Left renal pelvis (tissue), 4 donors: ENCODE measurements at places on chromosomes 4 and X. TPM values are rescaled to one million over a fixed set of nuclear protein-coding genes. Genes with fewer than 3 reads are reported as not detected.

- no peak for DNase-seq
Observed at GRCh38 chrX:152020888-152021287, 46.4 kb upstream of the GABRE start.

- DNase-seq: no peak
Observed at GRCh38 chr4:26584725-26585124, 841 bp downstream of the TBC1D19 start.

GRCh38 chrX:19666950-19667349 is 151.6 kb upstream of the MAP3K15 start:
- no peak for DNase-seq

- no peak for DNase-seq
Observed at GRCh38 chr4:105469736-105470135, 4.1 kb downstream of the PPA2 start.

DNA sequence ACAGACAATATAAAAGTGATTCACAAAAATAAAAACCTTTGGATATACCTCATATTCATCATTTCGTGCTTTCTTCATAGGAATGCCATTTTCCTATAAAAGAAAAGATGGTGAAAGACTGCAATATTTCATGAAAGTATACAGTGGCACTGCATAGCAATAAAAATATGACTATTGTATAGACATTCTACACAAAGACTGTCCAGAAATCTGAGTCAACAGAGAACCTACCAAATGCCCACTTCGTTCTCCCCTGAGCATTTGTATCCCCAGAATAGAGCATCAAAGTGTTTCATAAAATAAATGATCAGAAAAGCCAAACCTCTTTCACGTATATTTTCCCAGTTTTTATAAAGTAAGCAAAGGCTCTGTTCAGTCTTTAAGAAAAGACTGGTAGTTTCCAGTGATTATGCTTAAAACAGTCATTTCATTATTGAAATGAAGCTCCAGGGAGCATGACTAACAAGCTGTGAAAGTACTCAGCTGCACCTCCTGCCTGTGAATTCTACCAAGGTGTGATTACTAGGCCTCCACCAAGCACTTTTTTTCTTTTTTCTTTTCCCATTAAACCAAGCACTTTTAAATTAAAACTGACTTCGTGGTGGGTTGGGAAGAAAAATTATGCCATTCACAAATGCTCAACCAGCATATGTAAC is 20.2 kb downstream of the PPA2 start:
- DNase-seq: no peak

DNA sequence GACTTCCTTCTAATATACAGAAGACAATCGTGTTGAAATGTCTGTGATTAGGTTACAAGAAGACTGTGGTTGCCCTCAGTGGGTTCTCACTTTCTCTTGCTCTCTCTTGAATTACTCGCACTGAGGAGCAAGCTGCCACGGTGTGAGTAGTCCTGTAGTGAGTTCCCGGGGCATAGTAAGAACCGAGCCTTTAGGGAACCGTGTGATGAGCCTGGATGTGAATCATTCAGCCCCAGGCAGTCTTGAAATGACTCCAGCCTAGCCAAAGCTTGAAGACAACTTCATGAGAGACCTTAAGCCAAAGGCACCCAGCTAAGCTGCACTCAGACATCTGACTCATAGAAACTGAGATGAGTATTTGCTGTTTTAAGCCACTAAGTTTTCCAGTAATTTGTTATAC is 292.7 kb downstream of the SPOCK3 start:
- no peak for DNase-seq

DNA sequence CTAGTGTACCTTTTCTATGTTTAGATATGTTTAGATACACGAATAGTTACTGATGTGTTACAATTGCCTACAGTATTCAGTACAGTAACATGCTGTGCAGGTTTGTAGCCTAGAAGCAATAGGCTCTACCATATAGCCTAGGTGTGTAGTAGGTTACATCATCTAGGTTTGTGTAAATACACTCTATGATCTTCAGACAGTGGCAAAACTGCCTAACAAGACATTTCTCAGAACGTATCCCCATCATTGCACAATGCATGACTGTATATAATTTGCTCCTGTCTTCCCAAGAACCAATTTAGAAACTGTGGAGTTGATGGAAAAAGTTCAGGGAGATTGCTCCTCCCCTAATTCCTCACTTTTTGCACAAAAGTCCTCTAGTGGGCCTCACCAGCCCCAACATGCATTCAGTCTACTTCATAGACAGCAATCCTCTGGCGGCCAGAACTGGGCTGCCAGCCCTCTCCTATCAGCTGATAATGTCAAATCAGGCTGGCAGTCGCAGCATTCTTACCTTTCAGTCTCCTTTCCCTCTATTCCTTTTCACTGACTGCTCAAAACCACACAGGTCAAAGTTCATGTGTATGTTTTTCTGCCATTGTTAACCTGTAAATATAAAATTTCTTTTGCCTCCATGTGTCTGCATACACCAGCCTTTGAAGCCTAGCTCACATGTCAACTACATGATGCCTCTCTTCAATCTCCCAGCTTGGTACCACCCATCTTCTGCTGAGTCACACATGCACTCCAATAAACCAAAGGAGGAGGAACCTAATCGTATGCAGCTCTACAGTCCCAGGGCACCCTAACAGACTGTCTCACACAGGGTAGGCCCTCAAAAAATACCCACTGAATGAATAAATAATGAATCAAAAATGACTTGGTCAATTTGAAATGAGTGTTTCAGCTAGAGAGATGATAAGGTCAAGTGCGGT is 32.0 kb downstream of the BCLAF3 start:
- no peak for DNase-seq

- DNase-seq: no peak
Observed at GRCh38 chr4:67820903-67821302, 62.9 kb downstream of the TMPRSS11D start.

- no peak for DNase-seq
Observed at GRCh38 chr4:52711272-52711671, 40.0 kb downstream of the ERVMER34-1 start.

DNA sequence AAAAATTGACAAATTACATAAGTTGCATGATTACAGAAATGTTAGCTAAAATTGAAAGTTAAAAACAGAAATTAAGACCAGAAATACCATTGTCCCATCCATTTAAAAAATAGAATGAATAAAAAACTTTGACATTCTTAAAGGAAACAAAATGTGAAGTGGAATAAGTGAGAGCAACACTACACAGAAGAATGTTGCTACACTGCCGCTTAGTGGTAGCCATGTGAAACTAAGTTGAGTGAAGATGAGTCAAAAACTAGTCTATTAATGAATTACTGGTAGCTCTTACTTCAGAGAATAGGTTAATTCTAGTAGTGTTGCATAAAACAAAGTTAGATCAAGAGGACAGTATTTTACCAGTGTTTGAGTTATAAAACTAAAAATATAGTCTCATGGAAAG is 571.0 kb upstream of the KLHL4 start:
- DNase-seq: peak; percentile 3

DNA sequence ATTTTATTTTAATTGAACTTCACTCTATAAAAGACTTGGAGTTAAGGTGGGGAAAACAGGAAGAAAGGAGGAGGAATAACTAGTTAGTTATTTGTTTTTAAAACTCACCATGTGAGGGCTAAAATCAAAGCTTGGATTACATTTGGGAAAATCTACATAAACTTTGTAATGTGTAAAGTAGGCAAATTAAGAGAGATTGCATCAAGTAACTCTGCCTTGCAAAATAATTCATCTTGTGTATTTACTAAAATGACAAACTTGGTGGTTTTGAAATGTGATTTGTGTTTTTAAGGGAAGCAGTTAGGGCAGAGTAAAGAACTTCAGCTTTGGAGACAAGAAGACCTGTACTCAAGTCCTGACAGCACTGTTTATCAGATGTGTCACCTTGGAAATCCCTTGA is 43.3 kb upstream of the RASSF6 start:
- no peak for DNase-seq

DNA sequence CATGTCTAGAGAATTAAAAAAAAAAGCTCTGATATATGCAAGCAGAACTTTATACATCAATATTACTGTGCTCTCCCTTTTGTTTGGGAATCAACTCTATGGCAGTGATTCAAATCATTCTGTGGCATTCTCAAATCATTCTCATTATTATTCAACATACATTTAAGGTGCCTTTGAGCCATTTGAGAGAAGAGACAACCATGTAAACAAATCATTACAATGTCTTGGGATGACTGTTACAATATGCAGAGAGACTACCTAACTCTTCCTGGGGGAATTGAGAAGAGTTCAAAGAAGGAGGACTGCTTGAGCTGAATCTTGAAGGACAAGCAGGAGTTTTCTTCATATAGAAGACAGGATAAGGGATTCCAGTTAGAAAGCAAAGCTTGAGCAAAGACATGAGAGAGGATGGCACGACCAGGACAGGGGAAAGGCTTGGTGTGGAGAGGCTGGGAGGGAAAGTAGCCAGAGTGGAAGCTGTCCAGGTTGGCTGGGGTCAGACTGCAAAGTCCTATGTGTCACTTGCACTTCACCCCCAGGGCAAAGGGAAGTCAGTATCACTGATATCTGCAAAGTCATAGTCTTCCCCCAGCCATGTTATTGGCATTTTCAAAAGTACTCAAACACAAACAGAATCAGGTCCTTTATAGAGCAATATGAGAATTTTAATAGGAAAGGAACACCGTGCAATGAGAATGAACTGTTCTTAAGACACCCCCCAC is 9.0 kb downstream of the SEC24D start:
- DNase-seq: no peak

GRCh38 chr4:4554234-4554633 is 12.4 kb upstream of the STX18 start:
- no peak for DNase-seq

GRCh38 chr4:2943364-2944090 is 19.7 kb downstream of the NOP14 start:
- DNase-seq: no peak

GRCh38 chr4:108346818-108347210 is 178.1 kb upstream of the LEF1 start:
- DNase-seq: no peak

- DNase-seq: no peak
Observed at GRCh38 chr4:42965326-42965725, 72.8 kb downstream of the GRXCR1 start.

DNA sequence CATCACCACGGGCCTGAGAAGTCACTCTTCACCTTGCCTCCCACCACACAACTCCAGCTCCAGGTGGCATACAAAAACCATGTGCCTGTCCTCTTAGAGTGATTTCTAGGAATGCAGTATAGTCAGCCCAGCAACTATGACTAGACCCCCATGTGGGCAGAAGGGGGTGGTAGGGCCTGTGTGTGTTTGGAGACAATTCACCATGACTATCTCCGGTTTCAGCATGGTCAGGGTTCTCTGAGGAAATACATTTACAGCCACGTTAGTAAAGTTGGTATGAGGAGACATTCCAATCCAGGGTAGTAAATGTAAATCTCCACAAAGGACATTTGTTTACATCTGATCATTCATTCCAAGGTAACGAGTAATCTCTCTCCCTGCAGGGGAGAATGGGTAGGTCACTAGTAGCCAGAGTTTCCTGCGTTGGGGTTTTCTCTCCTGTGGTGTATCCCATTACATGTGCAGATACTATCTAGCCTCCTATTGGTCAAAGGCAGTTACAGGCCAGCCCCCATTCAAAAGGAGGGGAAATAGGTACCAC is 4.2 kb upstream of the MTMR1 start:
- no peak for DNase-seq

- no peak for DNase-seq
Observed at GRCh38 chrX:35244796-35245508, 302.4 kb downstream of the FAM47B start.

GRCh38 chr4:141390571-141390970 is 169.9 kb downstream of the ZNF330 start:
- no peak for DNase-seq

DNA sequence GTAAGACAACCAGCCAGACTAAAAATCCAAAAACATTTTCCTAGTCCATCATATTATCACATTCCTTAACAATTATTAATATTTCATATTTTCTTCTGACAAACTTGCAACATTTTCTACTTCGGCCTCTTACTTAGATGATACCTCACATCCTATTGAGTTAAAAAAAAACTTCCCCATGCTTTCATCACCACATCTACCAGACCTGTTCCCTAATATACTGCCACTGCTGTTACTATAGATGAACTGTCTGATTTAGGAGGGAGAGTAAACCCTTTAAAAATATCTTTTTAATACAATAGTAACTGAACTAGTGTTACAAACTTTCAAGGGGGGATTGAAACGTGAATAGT is 1.5 kb downstream of the FAM200B start:
- DNase-seq: no peak

GRCh38 chr4:140904904-140905303 is 148.7 kb upstream of the TBC1D9 start:
- no peak for DNase-seq

DNA sequence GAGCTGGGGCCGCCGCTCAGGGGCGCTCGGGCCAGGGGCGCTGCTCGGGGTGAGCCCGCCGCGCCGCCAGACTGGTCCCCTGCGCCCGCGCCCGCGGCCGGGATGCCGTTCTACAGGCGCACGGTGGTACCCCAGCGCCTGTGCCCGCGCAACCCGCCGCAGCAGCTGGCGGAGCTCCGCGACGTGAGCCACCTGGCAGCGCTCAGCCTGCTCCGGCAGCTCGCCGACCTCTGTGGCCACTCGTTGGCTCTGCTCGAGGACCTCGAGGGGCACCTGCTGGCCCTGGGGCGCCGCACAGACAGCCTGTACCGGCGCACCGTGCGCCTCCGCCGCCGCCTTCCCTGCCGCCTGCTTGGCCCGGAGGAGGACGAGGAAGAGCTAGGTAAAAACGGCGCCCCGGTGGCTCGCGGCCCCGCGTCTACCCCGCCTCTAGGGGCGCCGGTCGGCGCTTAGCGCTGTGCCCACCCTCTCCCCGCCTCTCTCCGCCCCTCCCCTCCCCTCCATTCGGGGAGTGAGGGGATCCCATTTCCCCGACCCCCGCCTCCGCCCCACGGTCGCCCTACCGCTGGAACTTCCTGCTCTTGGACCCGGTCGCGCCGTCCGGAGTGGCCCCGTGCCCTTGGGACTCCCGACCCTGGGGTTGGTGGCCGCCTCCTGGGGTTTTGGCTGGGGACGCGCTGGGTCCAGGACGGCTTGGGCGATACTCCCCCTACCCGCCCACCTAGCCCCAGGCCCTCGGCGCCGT is 513 bp downstream of the NHSL2 start:
- no peak for DNase-seq

- DNase-seq: no peak
Observed at GRCh38 chr4:154329268-154329868, 162.2 kb downstream of the DCHS2 start.

GRCh38 chr4:70443329-70443728 is 28.7 kb upstream of the MUC7 start:
- no peak for DNase-seq

GRCh38 chr4:110190249-110190648 is 8.2 kb downstream of the ELOVL6 start:
- DNase-seq: no peak

DNA sequence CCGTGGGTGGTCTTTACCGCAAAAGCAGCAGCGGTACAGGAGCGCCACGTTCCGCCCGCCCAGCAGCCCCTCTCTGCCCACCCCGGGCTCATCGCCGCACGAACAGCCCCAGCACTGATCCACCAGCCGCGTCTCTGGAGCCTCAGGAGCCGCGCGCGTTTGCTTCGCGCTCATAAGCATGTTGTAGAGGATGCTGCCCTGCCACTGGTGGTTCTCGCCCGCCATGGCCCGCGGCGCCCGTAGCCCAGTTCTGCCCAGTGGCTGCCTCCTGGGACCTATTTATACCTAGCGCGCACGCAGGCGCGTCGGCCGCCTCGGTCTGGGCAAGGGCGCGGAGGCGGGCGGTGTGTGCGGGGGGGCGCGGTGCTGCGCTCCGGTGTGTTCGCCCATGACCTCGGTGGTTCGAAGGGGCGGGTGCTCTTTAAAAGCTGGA is at the start of gene NR0B1:
NR0B1 (minus strand) TSS at position 252 of the 433 bp plus-strand sequence; CDS start at position 225, 27 bp downstream.
- DNase-seq: no peak

EMCN gene
- 97.8 TPM for polyA plus RNA-seq

PDE5A gene
- polyA plus RNA-seq: 57.7 TPM

SYN1 gene
- 6.6 TPM for polyA plus RNA-seq

ZNF280C gene
- 7.7 TPM for polyA plus RNA-seq

ANXA10 gene
- polyA plus RNA-seq: 0.29 TPM
